ENCODE measurements at places on chromosomes 11 and 22. TPM values are rescaled to one million over a fixed set of nuclear protein-coding genes. Genes with fewer than 3 reads are reported as not detected.

Gene MRGPRE
- total RNA-seq, result 0.46 TPM

Gene MS4A6E
- total RNA-seq, result not detected

Gene LRP5
- 47.3 TPM for total RNA-seq

Gene CTSF
- total RNA-seq, result 73.1 TPM

GRCh38 chr11:128522943-128523518, 64.3 kb downstream of the ETS1 start:
- no peak for DNase-seq

DNA sequence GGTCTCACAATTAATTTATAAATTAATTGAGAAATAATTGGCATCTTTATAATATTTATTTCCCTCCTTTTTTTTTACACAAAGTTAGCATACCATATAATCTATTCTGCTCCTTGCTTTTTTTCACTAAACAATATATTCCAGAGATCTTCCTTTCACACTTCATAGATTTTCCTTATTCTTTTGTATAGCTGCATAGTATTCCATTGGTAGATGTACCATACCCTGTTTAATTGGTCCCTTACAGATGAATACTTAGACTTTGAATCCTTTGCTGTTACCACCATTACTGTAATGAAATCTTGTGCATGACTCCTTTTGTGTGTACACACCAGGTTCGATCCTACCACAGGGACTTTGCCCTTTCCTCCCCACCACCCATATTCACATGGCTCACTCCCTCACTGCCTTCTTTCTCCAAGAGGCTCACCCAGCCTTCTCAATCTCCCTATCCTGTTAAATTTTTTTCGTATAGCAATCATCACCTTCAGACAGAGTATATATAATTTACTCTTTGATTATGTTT, 48.9 kb downstream of the RBX1 start:
- DNase-seq, result no peak

DNA sequence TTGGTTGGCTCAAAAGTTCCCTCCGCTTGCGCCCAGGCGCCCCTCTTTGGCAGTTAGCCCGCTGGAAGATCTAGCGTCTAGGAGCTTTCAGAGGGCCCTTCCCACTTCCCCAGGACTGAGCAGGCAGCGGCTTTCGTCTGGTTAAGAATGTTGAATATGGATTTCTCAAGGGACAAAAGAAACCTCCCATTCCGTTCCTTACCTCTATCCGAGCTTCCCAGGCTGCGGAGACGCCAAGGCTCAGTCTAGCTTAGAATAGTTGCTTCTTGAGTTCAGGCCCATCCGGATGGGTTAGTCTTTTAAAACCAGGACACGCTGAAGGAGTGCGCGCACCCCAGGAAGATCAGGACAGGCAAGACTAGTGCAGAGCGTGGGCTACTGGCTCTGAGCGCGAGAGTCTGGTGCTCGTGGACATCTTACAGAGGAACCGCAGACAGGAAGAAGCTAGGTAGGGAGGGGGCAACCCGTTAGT, 1.6 kb downstream of the NELL1 start:
- DNase-seq, result peak; percentile 45

GRCh38 chr22:29964776-29965175, 81.8 kb downstream of the MTMR3 start:
- DNase-seq, result no peak

DNA sequence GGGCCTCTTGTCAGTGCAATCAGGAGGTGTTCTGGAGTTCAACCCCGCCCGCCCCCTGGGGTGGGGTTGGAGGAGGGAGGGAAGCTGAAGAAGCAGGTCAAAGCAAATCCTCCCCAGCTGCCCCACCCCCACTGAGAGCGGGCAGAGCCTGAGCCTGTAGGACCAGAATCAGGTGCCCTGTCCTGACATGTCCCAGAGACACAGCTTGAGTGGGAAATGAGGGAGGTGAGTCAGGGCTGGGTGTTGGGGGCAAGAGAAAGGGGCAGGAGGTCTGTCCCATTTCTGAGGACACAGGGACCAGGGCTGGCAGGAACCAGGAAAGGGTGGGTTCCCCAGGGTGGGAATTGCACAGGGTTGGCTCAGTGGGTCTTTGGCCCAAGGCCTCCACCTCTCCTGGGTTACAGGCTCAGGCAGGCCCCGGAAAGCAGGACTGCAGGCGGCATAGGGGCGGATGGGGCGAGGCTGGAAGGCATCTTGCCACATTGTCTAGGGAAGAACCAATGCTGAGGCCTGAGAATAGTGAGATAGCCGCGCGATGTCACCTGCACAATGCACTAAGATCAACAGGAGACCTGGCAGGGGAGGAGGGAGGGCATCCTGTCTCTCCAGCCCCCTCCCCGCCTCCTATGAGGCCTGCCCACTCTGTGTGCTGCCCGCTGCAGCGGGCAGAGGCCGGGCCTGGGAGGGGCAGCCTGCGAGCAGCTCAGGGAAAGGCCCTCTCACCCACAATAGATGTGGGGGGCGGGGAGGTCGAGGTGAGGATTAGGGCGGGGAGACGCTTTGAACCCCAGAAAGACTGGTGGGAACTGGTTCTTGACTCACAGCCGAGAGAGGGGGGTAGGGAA, 32.4 kb downstream of the NECTIN1 start:
- no peak for DNase-seq

- DNase-seq, result no peak
These were observed 1.9 kb upstream of the CYB5R3 start for GRCh38 chr22:42651134-42651533.

DNA sequence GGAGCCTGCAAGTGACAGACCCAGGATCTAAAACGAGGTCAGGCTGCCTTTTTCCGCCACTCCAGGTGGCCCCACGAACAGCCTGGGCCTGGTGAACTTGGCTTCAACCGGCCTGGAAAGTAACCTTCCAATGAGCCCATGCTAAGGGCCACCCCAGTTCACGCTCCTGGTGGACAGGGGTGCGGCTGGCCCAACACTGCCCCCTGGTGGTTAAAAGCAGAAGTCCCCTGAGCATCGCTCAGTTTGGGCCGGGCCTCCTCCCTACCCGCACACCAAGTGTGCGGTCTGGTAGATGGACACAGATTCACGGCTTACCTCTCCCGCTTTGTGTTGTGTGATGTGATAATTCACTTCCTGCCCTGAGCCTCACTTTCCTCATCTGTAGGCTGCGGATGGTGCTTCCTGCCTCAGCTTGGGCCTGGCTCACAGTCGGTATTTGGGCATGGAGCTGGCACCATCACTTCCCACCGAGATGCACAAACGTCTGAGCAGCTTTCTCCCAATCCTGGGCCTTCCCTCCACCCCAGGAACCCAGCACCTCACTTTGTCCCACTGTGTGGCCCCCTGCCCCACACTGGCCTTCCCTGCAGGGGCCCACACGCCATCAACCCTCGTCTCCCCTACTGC, 13.7 kb upstream of the SEC14L3 start:
- DNase-seq, result no peak

DNA sequence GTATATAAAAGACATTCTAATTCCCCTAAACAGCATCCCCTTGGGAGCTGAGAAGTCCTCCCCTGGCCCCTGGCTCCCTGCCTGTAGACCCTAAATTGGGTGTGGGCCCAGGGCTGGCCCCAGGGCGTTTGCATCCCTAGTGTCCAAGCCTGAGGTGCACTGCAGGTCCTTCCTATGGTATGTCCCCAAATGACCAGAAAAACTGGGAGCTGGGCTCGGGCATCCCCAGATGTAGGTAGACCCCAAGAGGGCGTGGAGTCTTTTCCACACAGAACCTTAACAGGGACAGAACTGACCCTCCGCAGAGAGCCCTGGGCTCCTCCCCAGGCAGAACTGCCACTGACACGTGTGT, 782 bp upstream of the OSBPL5 start:
- no peak for DNase-seq

DNA sequence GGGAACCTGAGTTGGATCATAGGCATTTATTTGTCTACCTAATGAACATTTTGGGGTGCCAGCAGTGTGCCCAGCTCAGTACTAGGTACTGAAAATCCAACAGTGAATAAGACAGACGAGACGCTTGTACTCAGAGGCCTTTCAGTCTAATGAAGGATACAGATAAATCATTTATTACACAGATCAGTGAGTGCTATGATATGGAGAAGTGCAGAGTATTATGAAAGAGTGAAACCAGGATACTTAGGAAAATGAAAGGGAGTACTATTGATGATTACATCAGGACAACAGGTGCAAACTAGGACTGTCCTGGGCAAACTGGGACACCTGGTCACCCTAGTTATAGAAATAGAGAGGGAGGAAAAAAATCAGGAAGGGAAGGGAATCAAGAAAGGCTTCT, 207.5 kb upstream of the NCAM1 start:
- no peak for DNase-seq

DNA sequence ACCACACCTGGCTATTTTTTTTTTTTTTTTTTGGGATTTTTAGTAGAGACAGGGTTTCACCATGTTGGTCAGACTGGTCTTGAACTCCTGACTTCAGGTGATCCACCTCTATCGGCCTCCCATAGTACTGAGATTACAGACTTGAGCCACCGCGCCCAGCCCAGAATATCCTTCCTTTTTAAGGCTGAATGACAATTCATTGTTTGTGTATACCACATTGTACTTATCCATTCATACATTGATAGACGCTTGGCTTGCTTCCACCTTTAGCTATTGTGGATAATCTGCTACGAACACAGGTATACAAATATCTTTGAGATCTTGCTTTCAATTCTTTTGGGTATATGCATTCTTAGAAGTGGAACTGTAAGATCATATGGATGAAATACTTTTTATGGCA, 10.8 kb upstream of the RASSF10 start:
- DNase-seq, result peak; percentile 62

DNA sequence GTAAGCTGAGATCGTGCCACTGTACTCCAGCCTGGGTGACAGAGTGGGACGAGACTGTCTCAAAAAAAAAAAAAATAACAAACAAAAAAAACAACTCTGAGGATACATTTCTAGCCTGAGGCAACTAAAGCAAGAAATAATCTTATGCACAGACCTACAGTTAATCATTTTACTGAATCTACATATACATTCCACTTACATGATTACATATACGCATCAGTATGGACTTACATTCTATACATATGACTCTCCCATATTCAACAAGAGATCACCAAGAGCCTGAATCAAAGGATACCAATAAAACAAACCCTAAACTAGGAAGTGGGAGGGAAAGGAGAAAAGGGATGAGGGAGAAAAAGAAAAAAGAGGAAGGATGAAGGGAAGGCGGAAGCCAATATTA, 1.1 kb downstream of the ALG8 start:
- DNase-seq, result no peak

DNA sequence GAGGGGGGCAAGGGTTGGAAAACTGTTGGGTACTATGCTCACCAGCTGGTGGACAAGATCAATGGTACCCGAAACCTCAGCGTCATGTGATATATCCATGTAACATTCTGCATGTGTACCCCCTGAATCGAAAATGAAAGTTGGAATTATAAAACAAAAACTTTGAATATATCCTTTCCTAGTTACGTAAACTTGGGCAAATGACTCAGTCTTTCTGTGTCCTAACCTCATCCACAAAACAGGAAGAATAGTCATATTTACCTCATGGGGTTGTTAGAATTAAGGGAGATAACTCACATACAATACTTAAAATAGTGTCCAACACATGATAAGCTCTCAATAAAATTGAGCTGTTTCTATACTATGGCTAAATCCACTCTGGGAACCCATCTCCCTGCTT, 620.1 kb upstream of the KIRREL3 start:
- DNase-seq, result no peak

GRCh38 chr22:31626427-31627150, 35.4 kb downstream of the PISD start:
- no peak for DNase-seq
